ENCODE measurements at places on chromosomes 13 and 19. TPM values are rescaled to one million over a fixed set of nuclear protein-coding genes. Genes with fewer than 3 reads are reported as not detected.

DNA sequence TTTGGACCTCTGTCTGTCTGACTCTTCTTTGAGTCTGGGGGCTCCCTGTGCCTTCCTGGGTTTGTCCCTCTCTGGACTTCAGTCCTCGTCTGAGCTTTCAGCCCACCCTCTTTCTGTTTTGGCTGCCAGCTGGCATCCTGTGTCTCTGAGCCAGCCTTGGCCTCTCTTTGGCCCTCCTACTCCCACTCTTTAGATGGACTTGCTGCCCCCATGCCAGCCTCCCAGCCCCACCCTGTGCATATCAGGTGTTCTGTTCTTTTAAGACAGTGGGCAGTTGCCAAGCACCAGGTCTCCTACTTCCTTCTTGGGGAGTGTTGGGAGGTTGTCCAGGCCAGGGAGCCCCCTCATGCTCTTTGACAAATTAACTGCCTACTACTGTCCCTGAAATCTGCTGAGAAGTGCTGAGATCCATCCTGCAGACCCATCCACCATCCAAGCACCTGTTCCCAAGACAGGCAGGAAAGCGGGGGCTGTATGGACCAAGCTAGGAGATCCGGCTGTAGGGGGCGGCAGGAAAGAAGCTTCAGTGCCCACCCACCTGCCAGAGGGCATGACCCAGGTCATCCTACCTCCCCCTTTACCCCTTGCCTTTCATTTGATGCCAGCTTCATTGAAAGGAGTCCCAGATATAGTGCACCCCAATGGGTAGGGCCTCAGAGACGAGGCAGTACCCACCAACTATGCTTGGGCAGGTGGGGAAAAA, 9.6 kb downstream of the CIC start:
- DNase-seq: no peak

DNA sequence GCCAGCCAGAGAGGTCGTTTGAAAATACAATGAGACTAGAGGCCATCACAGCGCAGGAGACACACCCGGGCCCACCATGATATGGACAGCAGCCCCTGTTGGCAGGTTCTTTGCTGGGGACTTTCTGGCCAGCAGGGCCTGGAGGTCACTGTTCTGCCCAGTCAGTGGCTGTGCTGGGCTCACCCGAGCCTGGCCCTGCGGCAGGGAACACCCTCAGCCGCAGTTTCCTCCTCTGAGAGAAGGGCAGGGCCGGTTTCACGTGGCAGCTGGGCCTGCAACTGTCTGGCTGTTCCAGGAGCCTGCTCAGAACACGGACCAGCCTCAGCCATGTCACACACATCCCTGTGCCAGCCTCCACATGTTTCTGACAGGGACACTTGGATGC, 39.4 kb downstream of the ADPRHL1 start:
- DNase-seq: no peak

GRCh38 chr19:56670961-56671612, 470 bp downstream of the ZNF835 start:
- DNase-seq: no peak

DNA sequence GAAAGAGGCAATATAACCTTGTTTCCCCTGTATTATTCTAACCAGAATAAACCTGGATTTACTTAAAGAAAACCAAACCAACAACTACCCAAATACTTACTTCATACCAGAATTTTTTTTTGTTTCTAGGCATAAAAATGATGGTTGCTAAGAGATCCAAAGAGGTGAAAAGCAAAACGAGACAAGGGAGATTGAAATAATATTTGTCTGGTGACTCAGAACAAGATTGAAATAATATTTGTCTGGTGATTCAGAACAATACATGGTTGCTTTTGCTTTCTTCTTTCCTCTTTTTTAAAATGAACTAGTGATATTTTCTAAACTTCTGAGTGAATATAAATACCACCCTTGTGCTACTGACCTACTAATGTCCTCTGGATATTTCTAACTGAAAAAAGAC, 592.9 kb downstream of the KCTD12 start:
- DNase-seq: no peak

DNA sequence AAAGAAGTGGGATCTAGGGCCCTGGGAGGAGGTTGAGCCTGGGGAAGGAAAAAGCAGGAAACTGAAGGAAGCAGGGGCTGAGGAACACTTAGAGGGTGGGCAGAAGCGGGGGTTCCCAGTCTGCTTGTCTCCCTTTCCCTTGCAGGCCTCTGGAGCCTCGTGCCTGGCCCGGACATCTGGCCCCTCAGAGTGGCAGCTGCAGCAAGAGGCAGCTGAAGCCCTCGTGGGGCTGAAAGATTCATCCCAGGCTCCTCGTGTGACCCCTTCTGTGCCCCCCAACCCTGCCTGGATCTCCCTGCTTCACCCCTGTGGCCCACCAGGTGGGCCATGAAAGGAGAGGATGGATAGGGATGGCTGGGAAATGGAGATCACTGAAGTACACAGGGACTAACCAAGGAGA, 5.5 kb downstream of the DMRTC2 start:
- no peak for DNase-seq

DNA sequence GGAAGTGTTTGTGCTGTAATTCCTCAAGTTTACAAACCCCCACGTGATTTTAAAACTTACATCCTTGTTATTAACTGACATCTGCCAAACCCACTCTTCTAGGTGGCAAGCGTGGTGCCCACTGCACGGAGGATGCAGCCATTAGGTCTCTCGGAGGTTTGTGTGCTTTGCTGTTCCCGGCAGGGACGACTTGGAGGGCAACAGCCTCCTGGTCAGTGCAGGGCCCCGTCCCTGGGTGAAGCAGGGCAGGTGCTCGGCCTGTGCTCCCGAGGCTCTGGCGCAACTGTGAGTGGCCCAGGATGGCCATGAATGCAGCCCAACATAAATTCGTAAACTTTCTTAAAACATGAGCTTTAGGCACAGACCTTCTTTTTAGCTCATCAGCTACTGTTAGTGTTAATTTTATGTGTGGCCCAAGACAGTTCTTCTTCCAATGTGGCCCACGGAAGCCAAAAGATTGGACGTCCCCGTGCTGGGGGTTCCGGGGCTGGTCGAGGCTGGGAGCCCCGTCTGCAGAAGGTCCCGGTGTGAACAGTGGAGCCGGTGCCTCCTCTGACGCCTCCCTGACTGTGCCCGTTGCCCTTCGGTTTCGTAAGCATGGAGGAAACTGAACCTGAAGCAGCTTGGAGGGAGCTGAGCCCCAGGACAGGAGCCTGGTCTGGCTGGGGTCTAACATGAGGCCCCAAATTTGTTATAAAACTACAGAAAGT, 11.9 kb downstream of the GAS6 start:
- DNase-seq: no peak

ANGPTL8 gene
- total RNA-seq: not detected

Data from Caco-2 (cell line).